HCT116 (cell line): ENCODE measurements at places on chromosomes 2 and 18. TPM values are rescaled to one million over a fixed set of nuclear protein-coding genes. Genes with fewer than 3 reads are reported as not detected.

- no peak overlapping the region for H3K4me3 ChIP-seq
- no peak for DNase-seq
- H3K27ac ChIP-seq = no peak overlapping the region
- peaks cover 12% of the 10 kb centered on the region for H3K4me1 ChIP-seq
Observed at GRCh38 chr18:48896326-48896874, 54.4 kb downstream of the SMAD7 start.

DNA sequence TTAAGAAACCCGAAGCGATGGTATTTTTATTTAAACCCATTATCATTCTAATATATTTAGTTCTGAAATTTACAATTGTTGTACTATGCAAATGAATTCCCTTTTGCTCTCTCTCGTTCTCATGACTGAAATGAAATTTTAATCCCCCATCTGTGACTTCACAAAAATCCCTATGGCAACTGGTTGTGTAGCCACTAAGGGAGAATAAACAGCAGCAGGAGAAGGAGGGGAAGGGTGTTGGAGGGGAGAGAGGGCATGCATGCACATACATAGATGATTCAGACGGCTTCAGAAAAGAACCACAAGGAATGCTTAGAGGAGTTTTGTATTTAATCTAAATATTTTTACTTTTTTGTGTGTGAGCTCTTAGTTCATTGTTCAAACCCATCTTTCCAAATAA, 36.8 kb downstream of the CPS1 start:
- no peaks in the 10 kb centered on the region for H3K4me1 ChIP-seq
- DNase-seq = no peak
- no peaks in the 10 kb centered on the region for H3K27me3 ChIP-seq
- H3K27ac ChIP-seq = no peak overlapping the region
- H3K4me3 ChIP-seq = no peak overlapping the region

DNA sequence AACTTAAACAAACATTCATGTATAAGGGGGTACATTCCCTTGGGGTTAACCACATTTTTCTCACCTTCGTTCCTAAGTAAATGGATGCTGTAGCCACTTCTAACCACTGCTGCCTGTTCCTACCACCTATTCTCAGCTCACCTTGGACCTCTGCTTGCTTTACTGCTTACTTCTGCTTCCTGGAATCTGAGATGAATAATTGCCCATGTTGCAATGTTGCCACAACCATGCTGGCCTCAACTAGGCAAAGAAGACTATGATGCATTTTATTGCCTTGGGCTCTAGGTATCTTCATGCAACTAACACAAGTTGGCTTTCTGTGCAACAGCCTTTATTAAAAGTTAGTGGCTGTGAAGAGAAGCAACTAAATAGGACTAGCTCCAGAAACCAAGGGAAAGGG, 106.3 kb upstream of the TCF4 start:
- H3K27ac ChIP-seq = no peak overlapping the region
- H3K27me3 ChIP-seq = no peaks in the 10 kb centered on the region
- no peak overlapping the region for H3K4me3 ChIP-seq
- no peaks in the 10 kb centered on the region for H3K36me3 ChIP-seq
- H3K4me1 ChIP-seq = no peaks in the 10 kb centered on the region

- peaks cover 11% of the 10 kb centered on the region for H3K27me3 ChIP-seq
- DNase-seq = no peak
- no peak overlapping the region for H3K27ac ChIP-seq
- no peaks in the 10 kb centered on the region for H3K36me3 ChIP-seq
- H3K4me3 ChIP-seq = no peak overlapping the region
- no peaks in the 10 kb centered on the region for H3K4me1 ChIP-seq
Observed at GRCh38 chr2:126664639-126665038, 8.7 kb downstream of the GYPC start.

GRCh38 chr18:49590608-49591007, 28.8 kb downstream of the LIPG start:
- no peak for DNase-seq
- no peak overlapping the region for H3K27ac ChIP-seq
- H3K36me3 ChIP-seq = no peaks in the 10 kb centered on the region

DNA sequence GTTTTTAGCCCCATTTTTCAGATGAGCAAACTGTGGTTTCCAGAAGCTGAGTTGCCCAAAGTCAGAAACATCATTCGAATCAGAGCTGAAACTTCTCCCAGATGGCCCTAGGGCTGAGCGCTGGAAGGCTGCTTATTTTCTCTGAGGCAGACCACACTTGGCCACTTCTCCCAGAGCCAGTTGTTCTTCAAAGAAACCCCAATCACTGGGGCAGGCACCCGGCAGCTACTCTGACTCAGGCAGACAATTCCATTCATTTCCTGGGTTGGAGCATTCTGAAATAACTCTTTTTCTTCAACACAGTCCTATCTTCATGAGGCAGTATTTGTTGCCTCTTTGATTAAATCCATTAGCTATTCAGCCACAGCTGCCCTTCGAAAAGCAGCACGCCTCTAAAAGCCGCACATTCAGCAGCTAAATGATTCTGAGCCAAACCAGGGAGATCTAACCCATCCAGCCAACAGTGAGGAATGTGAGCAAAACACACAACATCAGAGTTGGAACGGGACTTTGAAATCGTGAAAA, 40.9 kb downstream of the LRATD1 start:
- H3K36me3 ChIP-seq = no peaks in the 10 kb centered on the region
- H3K27ac ChIP-seq = no peak overlapping the region
- DNase-seq = no peak
- no peak overlapping the region for H3K4me3 ChIP-seq
- no peaks in the 10 kb centered on the region for H3K4me1 ChIP-seq

DNA sequence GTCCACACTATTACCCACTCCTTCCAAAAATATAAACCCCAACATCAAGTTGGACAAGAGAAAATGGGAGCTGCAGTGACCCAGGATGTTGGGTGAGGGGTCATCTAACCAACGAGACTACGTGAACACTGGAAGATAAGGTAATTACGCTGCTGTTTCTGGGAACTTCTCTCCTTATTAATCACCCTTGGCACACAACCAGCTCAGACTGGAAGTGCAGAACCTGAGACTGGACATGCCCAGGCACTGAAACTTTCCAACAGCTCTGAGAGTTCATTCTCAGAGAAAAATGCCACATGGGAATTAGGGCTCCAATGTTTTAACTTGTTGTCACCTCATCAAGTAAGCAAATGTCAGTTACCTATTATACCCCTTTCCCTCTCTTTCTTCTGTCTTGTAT, 135.3 kb downstream of the CCDC148 start:
- no peak overlapping the region for H3K4me3 ChIP-seq
- H3K27ac ChIP-seq = no peak overlapping the region
- H3K36me3 ChIP-seq = no peaks in the 10 kb centered on the region
- H3K4me1 ChIP-seq = peaks cover 6% of the 10 kb centered on the region

DNA sequence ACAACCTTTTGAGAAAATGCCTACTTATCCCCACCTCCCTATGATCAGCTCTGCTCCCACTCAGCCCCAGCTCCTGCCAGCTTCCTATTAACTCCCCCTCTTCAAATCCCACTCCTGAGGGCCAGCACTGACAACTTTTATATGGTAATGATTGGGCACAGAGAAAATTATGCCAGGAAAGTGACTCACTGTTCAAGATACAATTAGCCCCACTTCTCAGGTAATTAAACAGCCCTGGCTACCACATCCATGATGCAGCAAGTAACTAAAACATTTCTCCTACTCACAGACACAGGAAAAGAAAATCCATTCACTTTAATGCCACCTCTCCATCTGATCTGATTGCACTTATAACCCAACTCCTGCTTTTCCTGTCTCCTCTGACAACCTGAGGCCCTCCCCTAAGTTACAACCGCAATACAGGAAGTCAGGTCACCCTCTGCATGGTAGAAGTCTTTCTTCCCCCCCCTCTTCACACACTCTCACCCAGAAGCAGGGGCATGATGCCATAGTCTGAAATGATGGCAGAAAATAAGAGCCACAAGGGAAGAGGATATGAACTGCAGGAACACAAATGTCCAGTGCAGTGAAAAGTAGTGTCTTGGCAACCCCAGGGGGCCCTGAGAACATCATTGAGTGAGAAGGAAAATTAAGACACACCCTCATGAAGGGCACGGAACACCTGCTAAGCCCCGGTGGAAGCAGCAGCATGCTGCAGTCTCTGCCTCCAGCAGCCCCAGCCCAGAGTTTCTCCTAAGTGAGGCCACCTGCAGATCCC, 54.4 kb downstream of the STK39 start:
- H3K4me1 ChIP-seq = peaks cover 96% of the 10 kb centered on the region
- no peaks in the 10 kb centered on the region for H3K36me3 ChIP-seq
- DNase-seq = no peak
- no peaks in the 10 kb centered on the region for H3K27me3 ChIP-seq
- H3K27ac ChIP-seq = peak overlapping the region; percentile 99
- peak overlapping the region; percentile 12 for H3K4me3 ChIP-seq

DNA sequence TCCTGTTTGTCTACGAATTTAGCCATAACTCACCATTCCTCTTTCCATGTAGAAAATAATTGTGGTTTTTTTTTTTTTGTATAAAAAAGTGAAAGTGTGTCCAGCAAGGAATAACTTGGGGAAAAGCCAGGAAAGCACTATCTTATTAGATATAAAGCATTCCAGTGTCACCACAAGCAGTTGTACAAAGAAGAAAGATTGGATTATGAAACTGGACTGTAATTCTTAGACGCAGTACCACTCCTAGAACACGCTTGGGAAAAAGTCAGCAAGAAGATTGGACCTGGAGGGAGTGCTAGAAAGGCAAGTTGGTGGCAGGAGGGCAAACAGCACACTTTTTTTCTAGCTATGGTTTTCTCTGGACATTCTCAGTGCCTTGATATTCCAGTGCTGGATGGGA, 186.7 kb downstream of the PARD3B start:
- no peak overlapping the region for H3K27ac ChIP-seq
- H3K36me3 ChIP-seq = no peaks in the 10 kb centered on the region
- H3K4me1 ChIP-seq = no peaks in the 10 kb centered on the region
- DNase-seq = no peak

DNA sequence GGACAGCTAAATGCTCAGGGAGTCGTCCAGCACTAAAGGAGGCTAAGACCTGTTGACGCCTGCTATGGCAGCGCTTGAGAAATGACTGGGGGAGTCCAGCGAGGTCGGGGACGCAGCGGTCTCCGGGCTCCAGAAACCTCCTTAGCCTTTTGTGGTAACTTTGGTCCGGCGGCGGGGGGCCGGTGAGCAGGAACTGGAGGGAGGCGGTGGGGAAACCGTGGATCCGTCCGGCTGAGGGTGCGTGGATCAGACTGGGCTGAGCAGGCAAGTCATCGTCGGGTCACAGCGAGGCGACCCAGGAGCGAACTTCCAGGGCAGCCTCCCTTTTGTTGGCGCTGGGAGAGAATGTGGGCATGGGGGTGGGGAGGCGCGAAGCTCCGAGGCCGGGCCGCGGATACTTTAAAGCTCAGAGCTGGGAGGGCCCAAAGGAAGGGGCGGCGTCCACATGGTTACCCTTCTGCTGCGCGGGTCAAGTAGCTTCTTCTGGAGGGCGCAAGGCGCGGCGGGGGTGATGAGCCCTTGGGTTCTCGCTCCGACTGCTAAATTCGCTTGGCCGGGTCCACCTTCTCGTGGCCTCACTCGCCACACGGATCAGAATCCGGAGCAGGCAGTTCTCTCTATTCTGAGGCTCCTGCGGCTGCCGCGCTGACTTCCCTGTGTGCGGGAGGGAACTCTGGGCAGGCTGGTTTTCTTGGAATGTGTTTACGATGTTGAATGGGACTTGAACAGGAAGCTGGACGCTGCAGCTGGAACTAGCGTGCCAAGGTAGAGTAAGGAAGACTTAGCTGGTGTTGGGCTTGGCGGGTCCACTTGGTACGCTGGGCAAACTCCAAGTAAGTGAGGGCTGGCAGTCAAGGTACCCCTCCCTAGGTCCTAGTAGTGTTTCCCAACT, 920 bp downstream of the GULP1 start:
- H3K27ac ChIP-seq = peak overlapping the region; percentile 98
- peak overlapping the region; percentile 90 for H3K4me3 ChIP-seq
- peaks cover 50% of the 10 kb centered on the region for H3K4me1 ChIP-seq
- no peaks in the 10 kb centered on the region for H3K36me3 ChIP-seq

DNA sequence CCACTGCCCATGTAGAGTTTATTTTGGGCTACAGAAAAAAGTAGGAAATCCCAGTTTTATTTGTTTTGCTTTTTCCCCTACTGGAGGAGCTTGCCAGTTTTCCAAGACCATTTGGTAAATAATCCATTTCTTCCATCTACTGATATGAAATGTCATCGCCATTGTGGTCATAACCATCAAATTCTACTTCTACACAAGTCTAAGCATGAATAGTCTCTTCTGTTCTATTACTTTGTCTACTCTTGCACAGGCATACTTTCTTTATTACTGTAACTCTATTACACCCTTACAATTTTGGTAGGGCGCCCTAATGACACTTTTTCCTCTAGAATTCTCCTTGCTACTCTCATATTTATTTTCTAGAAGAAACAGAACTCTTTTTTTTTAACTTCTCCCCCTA, 120.7 kb downstream of the ATAD2B start:
- peaks cover 4% of the 10 kb centered on the region; the same call in 1 of the 2 replicates for H3K4me1 ChIP-seq
- no peaks in the 10 kb centered on the region for H3K27me3 ChIP-seq
- H3K36me3 ChIP-seq = 0 out of 2 replicates have a peak, but pooled peaks cover 2% of the 10 kb centered on the region
- H3K27ac ChIP-seq = no peak overlapping the region
- no peak for DNase-seq
- H3K4me3 ChIP-seq = no peak overlapping the region

GRCh38 chr18:22728481-22729105, 204.5 kb upstream of the RBBP8 start:
- H3K4me3 ChIP-seq = no peak overlapping the region
- no peak overlapping the region for H3K27ac ChIP-seq
- H3K27me3 ChIP-seq = peaks cover 7% of the 10 kb centered on the region; the same call in 1 of the 2 replicates
- H3K36me3 ChIP-seq = no peaks in the 10 kb centered on the region
- no peak for DNase-seq

DNA sequence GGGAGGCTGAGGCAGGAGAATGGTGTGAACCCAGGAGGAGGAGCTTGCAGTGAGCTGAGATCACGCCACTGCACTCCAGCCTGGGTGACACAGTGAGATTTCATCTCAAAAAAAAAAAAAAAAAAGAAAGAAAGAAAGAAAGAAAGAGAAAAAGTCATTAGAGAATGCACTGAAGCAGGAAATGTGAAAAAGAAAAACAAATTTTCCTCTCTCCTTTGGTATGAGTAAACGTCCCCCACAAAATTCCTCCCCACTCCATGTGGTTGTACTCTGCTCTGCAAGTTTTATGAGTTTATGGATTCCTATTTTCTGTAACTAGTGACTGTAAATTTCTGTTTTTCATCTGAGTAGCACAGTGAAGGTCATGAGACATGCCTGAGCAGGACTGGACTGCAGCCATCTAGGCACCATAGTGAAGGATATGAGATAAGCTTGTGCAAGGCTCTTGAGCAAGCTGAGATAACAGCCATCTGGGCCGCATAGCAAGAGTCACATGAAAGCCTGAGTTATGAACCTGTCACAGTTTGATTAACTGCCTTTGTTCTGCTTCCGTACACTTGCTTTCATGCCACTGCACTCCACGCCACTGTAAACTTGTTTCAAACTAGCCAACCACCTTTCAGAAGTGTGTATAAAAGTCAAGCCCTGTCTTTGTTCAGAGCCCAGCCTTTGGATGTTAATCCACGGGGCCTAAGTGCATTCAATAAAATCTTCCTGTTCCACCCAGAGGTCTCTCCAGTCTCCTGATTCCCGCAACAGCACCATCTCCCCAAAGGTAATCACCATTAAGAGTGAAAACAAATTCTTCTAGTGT, 50.2 kb downstream of the SKA1 start:
- H3K36me3 ChIP-seq = no peaks in the 10 kb centered on the region
- no peak for DNase-seq
- no peak overlapping the region for H3K27ac ChIP-seq
- H3K4me1 ChIP-seq = no peaks in the 10 kb centered on the region

Gene CEP68
- 11.2 TPM for total RNA-seq

Gene CHRND
- total RNA-seq = not detected

Gene TNFRSF11A
- 3.2 TPM for total RNA-seq

Gene PROM2
- total RNA-seq = 11.9 TPM
